ENCODE measurements at places on chromosomes 12 and 14. TPM values are rescaled to one million over a fixed set of nuclear protein-coding genes. Genes with fewer than 3 reads are reported as not detected.

FKBP4 gene
- 62.6 TPM for total RNA-seq

ASB2 gene
- 99.3 TPM for total RNA-seq

EIF2B1 gene
- 55.9 TPM for total RNA-seq

- no peak for DNase-seq
Measured at GRCh38 chr12:58668871-58669270, 251.4 kb downstream of the LRIG3 start.
